ENCODE measurements at places on chromosomes 11 and 22.

DNA sequence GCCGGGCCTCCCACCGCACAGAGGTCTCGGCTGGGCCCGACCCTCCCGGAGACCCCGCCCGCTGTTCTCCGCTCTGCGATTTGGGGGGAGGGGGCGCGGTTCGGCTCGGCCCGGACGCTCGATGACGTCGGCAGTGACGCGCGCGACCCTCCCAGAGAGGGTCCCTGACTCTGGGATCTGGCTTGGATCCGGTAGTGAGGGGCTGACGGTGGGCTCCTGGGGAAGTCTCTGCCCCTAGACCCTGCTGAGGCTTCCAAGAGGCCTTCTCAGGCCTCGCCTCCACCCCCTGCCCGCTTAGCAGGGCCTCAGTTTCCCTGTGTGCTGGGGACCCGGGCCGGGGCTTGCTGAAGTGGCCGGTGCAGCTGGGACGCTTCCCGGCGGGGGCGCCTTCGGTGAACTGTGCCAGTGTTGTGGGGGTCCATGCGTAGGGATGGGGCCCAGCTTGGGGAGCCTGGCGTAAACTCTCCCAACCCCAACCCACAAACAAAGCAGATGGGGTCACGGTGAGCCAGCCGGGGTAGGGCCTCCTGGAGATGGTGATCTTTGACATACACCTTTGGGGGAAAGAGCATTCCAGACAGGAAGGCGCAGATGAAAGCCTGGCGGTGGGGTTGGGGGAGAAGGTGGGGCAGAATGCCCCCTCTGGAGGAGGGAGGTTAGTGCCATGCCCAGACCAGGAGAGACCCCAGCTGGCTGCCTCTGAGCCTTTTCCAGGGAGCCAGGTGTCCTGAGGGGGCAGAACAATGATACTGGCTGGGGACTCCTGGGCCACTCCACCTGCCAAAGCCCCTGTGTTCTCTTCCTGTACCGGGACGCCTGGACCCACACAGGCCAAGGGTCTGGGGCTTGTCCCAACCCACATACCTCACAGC lies 1.0 kb downstream of the B4GALNT4 start:
- no peak for DNase-seq

DNA sequence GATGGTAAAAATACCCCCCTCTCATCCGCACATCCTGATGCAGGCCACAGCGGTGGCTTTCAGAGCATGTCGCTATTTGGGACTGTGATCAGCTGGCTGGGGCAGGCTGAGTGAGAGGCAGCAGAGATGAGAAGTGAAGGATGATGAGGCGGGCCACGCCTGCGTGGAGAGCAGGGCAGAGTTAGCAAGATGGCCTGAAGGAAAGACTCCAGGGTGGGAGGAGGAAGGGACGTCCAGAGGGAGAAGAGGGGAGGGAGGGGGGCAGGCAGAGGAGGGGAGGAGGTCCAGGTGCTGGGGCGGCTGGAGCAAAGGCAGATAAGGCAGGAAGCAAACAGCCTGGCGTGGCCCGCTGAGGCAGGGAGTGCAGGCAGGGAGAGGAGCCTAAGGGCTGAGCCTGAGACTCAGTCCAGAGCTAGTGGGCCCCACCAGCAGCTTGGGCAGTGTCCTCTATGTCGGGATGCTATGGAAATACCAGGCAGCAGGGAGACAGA lies 29.1 kb downstream of the LRFN4 start:
- DNase-seq = no peak

DNA sequence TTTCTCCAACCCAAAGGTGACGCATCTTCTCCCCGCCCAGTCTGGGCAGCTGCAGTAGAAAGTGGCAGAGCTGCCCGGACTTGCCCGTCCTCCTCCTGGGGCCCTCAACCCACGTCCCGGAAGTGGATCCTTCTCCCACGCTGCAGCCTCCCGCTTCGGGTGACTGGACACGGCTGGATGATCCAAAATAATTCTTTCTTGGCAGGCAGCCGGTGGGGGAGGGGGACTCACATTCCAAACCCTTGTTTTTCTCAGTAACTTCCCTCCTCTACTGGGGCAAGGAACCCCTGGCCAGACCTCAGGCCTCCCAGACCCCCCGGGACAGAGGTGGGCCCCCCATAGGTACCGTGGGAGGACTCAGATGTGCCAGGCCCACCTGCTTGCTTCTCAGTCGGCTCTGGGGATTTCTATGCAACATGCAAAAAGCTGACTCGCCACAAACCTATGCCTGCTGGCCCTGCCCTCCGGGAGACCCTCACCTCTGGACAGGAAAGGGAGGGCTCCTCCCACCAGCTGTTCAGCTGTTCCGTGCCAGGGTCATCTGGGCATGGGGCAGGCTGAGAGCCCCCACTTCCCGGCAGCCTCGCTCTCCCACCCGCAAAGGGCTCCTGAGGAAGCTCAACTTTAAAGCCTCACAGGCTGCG lies 1.4 kb downstream of the PLXNB2 start:
- no peak for DNase-seq

GRCh38 chr11:130397780-130398179 lies 30.6 kb downstream of the ADAMTS8 start:
- no peak for DNase-seq

- no peak for DNase-seq
Measured at GRCh38 chr11:116221351-116221750, 551.4 kb downstream of the BUD13 start.

- no peak for DNase-seq
Measured at GRCh38 chr22:49609207-49609876, 218.3 kb downstream of the BRD1 start.

DNA sequence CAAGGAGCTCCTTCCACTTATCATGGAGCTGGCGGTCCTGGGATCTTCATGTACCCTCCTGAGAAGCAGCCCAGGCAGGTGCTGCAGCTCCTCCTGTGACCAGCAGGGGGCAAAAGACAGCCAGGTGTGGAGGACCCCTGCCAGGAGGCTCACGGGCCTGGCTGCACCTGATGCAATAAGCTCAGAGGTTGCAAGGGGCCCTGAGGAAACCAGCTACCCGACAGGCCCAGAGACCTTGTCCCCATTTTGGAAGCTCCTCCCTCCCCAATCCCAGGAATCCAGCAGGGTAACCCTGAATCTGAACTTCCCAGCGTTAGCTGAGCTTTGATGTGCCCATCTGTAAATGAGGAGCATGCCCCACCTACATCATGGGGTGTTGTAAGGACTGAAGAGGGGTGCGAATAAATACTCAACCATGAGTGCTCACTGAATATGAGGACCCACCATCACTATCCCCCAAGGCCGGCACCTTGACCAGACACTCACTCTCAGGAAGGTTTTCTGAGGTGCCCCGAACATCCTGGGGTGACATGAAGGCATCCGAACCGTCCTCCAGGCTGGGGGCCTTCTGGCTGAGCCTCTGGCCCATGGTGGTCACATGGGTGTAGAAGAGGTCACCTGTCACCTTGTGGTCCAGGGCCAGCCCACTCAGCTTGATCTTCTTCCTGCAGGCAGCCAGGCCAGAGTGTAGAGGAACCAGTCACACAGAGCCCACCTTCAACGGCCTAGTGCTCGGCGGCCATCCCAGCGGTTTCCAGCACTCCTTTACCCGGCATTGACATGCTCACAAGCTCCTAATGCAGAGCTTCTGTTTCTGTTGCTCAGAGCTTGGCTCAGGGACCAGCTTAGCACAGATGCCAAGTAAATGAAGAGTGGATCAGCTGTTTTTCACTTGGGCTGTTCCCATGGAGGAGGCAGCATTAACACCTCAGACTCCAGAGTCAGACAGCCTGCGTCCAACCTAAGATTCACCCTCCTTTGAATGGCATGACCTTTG lies 21.7 kb downstream of the SLC43A1 start:
- DNase-seq = peak; percentile 47

DNA sequence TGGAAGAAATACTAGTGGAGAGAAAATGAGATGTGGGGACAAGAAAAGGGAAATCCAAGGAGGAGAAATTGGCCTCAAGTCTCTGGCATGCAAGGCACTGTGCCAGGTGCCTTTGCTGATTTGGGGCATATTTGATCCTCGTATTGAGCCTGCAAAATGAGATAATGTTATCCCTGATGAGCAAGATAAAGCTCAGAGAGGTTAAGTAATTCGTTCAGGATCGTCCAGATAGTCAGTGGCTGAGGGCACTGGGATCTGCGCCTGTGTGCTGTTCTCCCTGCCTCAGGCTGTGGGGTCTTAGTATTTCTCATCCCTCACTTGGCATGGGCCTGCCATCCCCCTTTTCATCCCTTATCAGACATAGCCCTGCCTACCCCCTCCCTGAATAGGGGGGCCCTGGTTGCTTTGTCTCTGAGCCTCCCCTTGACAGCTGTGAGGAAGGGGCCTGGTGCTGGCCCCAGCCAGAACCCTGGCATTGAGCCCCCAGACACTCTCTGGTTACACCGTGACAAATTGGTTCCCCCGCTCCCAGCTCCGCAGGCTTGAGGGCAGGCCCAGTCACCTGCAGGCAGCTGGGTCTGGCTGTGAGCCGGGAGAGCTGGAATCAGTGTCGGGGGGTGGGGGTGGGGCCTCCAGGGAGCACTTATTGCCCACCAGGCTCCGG lies 85.7 kb downstream of the NECTIN1 start:
- no peak for DNase-seq

DNA sequence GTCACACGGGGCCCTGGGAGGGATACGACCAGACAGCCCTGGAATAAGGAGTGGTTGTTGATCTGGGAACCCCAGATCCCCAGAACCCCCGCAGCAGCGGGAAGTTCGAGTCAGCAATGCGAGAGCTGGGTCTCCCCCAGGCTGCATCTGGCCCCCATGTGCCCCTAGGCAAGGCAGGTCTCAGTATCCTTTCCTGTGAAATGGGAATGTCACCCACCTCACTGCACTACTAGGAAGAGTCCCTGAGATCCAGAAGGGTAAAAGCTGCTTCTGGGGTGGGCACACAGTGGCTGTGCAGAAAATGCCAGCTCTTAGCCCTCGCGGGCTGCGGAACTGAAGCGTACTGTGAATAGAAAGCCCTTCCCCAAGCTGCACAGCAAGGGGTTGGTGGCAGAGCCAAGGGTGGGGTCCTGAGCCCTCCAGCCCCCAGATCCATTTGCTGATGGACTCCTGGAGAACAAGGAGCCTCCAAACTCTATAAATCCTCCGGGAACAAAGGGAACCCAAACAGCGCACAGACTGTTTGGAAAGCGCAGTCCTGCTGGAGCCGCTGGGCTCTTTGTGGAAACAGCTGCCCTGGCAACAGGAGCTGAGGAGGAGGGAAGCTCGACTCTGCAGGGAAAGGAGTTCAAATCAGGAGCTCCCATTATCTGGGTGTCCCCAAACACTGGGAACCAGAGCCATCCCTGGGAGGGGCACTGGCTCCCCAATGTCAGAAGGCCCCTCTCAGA lies 68.2 kb upstream of the SHISAL1 start:
- DNase-seq = no peak

DNA sequence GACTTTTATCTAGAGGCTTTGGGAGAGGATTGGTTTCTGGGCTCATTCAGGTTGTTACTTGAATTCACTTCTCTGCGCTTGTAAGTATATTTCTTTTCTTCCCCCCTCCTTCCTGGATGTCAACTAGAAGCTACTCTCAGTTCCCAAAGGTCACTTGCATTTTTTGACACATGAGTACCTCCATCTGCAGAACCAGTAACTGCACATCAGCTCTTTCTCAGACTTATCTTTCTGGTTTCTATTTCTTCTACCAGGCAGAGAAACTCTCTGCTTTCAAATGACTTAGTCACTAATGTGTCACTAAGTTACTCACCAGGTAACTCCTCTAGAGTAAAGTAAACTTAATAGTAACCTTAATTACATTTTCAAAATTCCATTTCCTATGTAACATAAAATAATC lies 773.0 kb upstream of the LUZP2 start:
- DNase-seq = no peak

- DNase-seq = no peak
Measured at GRCh38 chr11:64885367-64886286, 7.2 kb upstream of the EHD1 start.

GRCh38 chr22:44444341-44445306 lies 53.4 kb downstream of the RTL6 start:
- DNase-seq = no peak

DNA sequence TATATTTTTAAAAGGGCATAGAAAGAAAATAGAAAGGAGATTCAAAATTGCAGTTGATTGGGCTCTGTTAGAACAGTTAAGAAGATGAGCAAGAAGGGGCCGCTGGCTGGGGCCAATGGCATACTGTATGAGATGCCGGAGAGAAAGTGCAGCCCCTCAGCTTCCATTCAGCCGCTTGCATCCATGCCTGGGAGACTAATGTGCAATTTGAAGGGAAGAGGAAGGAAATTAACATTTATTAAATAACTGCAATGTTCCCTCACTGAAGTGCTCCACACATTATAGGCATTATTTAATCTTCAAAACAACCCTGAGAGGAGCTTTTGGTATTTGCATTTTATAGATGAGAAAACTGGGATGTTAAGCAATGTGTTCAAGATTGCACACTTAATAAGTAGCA lies 44.7 kb upstream of the CSNK2A3 start:
- DNase-seq = no peak

GRCh38 chr11:17814546-17814945 lies 80.0 kb downstream of the KCNC1 start:
- no peak for DNase-seq

GRCh38 chr11:61102667-61103571 lies 630 bp downstream of the CD5 start:
- no peak for DNase-seq

DNA sequence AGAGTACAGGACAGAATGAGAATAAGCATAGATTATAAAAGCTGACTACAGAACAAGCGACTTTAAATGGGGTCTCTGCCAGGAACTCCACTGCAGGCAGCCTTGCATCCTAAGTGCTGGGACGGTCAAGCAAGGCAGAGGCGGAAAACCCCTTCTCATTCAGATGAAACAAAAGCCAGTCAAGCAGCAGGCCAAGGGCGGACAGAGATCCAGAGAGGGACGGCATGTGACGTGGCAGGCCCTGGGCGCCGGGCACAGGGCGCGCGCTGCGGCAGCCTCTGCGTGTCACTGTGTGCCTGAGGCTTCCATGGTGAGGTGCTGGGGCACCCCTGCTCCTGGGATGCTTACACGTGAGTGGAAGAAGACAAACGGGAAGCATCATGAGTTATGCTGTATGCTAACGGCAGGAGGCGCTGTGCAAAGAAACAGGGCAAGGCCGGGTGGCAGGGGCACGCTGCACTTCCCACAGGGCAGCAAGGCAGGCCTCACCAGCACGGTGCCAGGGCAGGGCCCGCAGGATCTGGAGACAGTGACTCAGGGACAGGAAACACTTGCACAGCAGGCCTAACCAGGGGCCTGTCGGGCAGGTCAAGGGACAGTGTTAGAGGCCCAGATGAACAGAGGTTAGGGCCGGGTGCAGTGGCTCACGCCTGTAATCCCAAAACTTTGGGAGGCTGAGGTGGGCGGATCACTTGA lies 6.2 kb downstream of the TOLLIP start:
- DNase-seq = no peak

GRCh38 chr11:33256813-33257159 lies 395 bp upstream of the HIPK3 start:
- DNase-seq = no peak

DNA sequence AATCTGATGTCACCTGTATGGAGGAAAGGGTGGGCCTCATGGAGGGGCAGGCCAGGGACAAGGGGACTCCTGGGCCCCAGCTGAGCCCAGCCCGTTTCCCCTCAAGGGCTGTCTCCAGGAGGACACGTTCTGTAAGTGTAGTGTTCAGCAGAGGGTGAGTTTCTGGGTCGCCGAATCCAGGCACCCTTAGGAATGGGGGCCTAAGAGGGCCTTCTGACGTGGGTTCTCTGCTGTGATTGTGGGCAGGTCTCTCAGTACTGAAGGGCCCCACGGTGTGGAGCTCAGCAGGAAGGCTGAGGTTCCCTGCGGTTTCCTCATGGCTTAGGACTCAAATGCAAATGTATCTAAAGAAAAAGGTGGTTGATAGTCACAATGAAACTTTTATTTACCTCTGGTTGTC lies 6.5 kb downstream of the PTDSS2 start:
- DNase-seq = no peak

All from stimulated activated CD4-positive, alpha-beta T cell treated with anti-CD3 and anti-CD28 coated beads, TNF-alpha, amount 100 ng/mL, for 1 hour (primary cell).